Foreskin keratinocyte (primary cell): ENCODE measurements at places on chromosomes 7 and 10. TPM values are rescaled to one million over a fixed set of nuclear protein-coding genes. Genes with fewer than 3 reads are reported as not detected.
A peak's percentile ranks its signal among the peaks of the same experiment; 100 is the strongest.

DNA sequence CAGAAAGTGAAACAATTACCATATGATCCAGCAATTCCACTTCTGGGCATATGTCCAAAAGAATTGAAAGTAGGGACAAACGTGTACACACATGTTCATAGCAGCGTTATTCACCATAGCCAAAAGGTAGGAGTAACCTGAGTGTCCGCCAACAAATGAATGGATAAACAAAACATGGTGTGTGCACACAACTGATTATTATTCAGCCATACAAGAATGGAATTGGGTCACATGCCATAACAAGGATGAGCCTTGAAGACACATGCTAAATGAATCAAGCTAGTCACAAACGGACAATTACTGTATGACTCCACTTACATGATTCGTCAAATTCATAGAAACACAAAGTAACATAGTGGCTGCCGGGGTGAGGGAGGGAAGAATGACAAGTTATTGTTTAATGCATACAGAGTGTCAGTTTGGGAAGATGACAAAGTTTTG lies 4.1 kb upstream of the OIT3 start:
- peak; percentile 100 for DNase-seq

DNA sequence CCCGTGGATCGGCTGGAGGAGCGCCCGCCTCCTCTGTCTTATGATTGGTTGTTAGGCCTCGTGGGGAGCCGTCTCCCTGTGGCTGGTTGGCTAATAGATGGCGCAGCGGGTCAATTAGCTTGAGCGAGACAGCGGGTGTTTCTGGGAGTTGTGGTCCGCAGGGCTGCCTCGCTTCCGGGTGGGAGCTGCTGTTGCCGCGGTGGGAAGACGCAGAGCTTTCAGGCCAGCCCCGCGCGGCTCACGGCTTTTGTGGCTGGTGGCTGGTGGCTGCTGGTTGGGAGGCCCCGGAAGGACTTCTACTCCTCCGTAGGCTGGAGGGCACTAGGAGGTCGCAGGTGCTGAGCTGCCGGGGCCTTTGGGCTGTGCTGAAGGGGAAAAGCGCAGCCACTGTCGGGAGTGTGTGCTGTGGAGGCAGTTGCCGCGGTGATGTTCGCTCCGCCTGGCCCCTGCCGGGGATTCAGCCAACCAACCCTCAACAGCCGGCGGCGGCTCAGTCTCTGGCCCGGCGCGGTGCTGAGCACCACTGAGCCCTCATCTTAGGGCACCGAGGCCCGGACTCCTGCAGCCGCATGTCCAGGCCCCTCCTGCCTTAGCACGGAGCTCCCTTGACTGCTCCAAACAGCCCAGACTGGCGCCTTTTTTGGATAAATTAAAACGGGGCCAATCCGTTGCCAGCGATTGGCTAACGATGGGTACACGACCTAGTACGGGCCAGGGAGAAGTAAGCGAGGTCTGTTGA lies 652 bp upstream of the C10orf143 start:
- peak; percentile 98 for DNase-seq

- no peak for DNase-seq
Measured at GRCh38 chr10:63391812-63392211, 74.0 kb downstream of the JMJD1C start.

GTF2IRD1 gene
- polyA plus RNA-seq: 35.4 and 36.7 TPM in 2 replicates

- DNase-seq: no peak
Measured at GRCh38 chr7:96361116-96361857, 39.4 kb upstream of the SLC25A13 start.

GRCh38 chr7:19728716-19729115 lies 19.9 kb upstream of the POLR1F start:
- no peak for DNase-seq

SUGCT gene
- polyA plus RNA-seq: 125 and 220 TPM in 2 replicates

- no peak for DNase-seq
Measured at GRCh38 chr10:133465950-133466474, 12.3 kb downstream of the SCART1 start.

DNA sequence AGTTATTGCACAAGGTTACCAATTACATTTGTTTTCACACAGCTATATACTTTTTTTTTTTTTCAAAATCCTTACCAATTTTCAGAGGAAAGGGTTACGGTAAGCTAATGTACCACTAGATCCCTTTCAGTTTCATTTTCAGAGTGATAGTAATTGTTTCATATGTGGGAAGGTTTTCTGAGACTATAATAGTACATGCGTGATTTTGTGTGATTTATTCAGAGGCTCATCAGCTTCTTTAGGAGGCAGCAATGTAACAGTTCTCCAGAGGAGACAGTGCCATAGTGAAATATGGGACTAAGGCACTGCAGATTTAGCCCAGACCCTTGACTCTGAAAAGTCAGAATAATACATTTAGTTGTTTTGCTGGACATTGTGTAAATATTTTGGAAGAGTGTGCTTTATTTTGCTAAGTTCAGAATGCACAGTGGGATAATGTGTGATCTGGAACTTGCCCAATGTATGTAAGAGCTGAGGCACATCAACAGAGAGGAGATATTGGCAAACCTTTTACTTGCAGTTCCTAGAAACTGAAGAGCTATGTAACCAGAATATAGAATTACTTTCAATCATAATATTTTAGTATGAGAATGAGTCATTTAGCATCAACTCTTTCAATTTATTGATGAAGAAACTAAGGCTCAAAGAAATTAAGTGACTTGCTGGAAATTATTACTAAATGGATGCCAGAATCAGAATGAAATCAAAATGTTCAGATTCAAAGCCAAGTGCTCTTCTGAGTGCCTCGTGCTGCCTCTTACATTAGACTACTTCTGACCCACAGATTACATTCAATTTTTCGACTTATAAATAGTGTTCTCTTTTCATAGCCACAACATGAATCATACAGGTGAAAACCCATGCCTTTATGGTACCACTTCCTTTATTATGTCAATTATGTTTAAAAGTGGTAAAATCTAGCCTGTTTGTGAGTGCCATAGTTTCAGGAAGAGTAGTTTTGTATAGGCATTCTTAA lies 207.7 kb upstream of the TEX47 start:
- peak; percentile 13 for DNase-seq

DNA sequence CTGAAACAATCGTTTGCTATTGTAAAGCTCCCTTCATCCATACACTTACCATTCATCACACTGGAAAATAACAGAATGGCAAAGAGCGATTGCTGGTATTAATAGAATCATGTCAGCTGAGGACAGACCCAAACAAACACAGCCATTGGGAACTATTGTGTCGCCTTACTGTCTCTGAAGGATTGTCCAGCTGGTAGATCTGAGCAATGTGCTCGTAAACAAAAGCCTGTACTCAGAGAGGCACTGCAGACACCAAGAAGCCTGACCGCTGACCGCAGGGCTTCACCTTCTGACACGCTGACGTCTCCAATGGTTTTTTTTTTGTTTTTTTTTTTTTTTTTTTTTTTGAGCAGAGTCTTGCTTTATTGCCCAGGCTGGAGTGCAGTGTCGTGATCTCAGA lies 151.0 kb upstream of the FRMD4A start:
- no peak for DNase-seq

GRCh38 chr7:146375170-146375569 lies 258.6 kb downstream of the CNTNAP2 start:
- no peak for DNase-seq

DNA sequence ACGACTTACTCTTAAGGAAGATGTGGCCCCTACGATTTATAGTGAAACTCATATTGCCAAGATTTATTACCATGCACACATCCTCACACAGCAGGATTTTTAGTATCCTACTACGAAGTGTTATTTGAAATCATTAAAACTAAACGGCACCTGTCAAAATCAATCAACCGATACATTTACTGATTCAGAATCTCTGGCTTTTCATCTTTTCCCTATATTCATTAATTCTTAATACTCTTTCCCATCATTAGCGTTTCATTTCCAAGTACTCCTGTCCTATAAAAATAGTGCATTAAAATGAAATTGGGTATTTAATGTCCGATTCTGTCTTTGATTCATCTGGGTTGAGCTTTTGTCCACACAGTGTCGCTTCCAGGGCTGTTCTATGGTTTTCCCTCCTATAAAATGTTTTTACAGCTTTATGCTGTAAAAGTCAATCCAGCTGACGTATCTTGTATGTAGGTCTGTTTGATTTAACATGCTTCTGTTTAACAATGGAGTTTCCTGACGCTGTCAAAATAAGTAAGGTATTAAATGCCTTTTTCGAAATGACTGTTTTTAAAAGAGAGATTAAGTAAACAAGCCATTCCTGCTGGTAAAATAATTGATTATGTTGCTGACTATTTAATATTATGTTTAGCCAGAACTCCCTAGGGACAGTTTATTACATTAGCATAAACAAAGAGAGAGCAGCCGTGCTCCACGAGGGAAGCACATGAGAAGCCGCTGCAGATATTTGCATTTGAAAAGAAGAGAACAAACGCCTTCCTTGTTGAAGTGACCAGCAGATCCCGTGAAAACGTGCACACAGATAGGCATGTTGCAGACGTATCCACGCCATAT lies 22.3 kb upstream of the SFMBT2 start:
- DNase-seq: no peak

CABCOCO1 gene
- not detected in 2 replicates for polyA plus RNA-seq

DNA sequence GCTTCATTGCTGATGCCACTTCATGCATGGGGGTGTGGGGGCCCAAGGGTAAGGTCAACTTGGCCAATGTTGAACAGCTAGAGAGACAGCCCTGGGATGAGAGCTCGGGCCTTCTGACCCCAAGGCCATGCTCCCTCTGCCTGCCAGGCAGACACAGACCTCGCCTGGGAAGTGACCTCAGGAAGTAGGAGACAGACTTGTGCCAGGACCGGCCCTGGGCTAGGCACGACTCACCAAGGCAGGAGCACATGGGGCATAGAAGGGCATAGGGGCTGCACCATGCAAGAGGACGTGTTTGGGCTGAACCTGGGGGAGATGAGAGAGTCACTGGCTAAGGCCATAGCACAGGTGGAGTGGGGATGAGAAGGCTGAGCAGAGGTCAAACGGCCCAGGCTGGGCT lies 27.1 kb downstream of the ZCCHC24 start:
- DNase-seq: no peak

DNA sequence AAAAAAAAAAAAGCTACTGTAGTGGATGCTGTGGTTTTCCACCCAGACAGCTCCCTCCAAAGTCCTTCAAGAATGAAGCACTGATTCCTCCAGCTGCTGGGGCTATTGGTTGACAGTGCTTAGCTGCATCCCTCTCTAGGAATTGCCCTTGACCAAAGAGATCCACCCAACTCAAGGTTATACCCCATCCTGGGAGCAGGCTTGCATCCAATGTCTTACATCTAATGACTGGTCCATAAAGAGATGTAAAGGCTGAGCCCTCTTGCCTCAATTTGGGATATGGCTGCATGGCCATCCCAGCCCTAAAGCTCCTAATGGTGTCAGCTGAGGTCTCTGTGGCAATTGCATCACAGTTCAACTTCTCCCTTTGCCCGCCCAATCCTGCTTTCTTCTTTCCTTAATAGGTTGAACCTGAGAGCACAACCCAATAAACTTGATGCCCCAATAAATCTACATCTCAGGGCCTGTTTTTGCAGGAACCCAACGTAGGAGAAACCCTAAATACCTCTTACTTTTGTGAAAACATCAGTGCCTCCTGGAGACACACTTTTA lies 4.4 kb downstream of the GPR37 start:
- no peak for DNase-seq

- no peak for DNase-seq
Measured at GRCh38 chr7:117018713-117019112, 65.4 kb downstream of the ST7 start.

GRCh38 chr10:95644901-95645300 lies 11.6 kb downstream of the ALDH18A1 start:
- no peak for DNase-seq

GRCh38 chr7:92255308-92255707 lies 9.5 kb downstream of the ANKIB1 start:
- DNase-seq: peak; percentile 50

GRCh38 chr7:137846549-137846826 lies 286 bp downstream of the DGKI start:
- DNase-seq: no peak

WIPF3 gene
- polyA plus RNA-seq: 0.31 and 0.50 TPM in 2 replicates

SPOCK2 gene
- polyA plus RNA-seq: 0.11 and 0.18 TPM in 2 replicates

DNA sequence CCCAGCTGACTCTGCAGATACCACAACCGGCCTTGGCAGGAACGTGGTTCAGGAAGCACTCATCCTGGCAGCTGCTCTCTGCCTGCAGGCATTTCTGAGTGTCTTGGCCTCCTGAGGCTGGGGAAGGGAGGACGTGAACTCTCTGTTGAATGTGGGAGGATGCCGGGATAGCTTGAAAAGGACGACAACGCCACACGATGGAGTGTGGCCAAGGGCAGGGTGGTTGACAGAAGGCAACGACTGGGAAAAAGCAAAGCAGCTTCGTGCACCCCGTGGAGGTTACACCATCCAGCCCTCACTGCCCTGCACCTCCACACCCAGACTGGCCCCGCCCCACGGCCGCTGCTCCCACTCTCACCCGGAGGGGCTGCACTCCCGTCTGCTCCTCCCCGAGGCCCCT lies 466.1 kb upstream of the FOXK1 start:
- peak; percentile 28 for DNase-seq
